ENCODE measurements at places on chromosomes 6 and 20.

DNA sequence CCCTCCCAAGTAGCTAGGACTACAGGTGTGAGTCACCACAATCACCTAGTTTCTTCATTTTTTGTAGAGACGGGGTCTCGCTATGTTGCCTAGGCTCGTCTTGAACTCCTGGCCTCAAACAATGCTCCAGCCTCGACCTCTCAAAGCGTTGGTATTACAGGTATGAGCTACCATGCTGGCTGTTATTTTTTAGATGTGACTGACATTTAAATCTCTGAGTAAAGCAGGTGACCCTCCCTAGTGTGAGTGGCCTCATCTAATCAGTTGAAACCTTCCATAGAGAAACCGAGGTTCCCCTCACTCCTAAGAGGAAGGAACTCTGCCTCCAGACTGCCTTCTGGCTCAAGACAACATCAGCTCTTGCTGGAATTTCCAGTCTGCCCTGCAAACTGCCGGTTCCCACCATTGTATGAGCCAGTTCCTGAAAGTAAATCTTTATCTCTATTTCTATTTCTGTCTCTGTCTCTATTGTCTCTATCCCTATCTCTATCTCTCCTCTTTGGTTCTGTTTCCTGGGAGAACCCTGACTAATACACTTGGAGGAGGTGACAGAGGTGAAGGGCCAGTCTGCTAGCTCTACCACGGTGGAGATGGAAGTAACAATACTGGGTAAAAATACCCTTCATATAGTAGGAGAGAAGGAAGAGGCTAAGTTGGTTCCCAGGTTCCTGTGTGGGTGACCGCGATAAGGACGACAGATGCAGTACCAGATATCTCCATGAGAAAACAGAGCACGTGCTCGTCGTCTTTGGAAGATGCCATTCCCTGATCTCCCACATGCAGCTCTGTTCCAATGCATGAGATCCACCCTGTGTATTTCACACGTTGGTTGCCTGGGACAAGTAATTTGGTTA is 81.0 kb downstream of the MYB start:
- no peak for DNase-seq

GRCh38 chr6:25124216-25124715 is 154.9 kb upstream of the CARMIL1 start:
- DNase-seq, result no peak

DNA sequence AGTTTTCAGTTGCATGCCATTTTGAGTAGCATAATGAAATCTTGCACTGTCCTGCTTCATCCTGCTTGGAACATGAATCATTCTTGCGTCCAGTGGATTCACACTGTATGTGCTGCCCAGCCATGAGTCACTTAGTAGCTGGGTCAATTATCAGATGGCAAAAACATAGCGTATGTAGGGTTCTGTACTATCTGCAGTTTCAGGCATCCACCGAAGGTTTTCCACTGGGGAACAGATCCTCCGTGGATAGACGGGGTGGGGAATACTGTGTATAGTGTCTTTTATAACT is 61.4 kb downstream of the IL22RA2 start:
- DNase-seq, result no peak

GRCh38 chr6:1188199-1188598 is 123.7 kb upstream of the FOXQ1 start:
- no peak for DNase-seq

DNA sequence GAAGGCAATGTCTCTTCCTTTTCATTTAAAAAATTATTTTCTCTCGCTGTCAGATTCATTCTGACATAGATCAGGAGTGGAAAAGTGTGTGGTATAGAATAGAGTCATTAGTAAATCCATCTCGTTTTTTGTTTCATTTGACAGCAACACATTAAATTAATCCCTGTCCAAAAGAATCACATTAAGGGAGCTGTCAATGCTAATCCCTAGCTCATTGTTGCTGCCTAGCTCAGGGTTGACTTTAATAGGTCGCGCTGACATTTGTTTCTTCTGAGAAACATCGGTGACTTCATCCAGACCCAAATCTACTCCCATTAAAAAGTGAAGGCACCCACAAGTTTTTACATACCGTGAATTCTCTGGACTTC is 25.4 kb upstream of the MAP3K7 start:
- DNase-seq, result no peak
